GM04503 (cell line): ENCODE measurements at places on chromosomes 7 and 10.

- DNase-seq = no peak
Observed at GRCh38 chr7:155984028-155984580, 171.8 kb upstream of the SHH start.

DNA sequence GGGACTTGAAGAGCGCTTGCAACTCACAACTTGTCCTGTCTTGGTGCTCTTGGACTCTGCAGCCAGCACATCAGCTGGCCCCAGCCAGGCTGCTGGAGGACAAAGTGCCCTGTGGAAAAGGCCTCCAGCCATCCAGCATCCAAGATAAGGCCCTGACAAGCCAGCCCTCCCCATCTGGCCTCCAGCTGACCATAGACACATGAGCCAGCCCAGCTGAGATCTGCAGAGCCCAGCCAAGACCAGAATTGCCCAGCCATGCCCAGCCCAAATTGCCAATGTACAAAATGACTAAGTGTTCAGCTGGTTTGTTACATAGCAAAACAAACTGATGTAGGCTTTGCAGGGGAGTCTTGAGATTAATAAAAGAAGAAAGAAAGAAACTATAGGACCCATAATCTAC lies 36.0 kb upstream of the FRMD4A start:
- DNase-seq = no peak

DNA sequence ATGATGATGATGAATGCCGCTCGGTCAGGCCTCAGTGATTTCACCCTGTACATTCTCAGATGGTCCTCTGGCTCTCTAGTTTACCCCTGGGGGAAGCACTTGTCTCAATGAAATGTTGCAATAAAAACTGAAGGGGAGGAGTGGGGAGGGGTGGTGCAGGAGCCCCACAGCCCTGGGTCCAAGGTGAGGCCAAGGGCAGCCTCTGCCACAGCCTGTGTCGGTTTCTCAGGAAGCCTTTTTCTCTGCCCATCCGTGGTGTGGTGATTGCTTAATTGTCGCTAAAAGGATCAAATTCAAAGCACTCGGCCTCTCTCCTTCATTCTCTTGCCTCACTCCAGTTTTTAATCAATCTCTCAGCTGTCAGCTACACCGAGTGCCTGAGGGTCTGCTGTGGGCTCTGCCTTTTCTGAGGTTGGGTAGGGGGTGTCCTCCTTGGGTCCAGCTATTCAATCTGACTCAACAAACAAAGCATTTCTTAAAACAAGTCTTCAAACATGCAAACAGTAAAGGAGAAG lies 39.1 kb upstream of the HSPA12A start:
- no peak for DNase-seq

DNA sequence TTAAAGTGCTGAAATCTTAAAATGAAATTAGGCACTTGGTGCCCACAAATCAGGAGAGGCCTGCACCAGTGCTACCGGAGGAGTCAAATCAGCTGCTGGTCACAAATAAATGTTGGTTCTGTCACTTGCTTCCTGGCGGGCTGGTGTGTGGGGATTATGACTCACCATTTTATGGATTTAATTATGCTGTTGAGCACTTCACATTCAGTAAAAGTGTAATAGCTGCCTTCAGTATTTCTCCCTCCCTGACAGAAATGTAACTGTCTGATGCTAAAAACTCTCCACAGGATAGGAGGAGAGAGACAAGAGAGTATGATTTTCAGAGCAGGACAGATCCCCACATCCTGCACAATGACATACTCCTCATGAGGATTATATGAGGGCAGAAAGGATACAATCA lies 186.0 kb downstream of the JAZF1 start:
- no peak for DNase-seq

DNA sequence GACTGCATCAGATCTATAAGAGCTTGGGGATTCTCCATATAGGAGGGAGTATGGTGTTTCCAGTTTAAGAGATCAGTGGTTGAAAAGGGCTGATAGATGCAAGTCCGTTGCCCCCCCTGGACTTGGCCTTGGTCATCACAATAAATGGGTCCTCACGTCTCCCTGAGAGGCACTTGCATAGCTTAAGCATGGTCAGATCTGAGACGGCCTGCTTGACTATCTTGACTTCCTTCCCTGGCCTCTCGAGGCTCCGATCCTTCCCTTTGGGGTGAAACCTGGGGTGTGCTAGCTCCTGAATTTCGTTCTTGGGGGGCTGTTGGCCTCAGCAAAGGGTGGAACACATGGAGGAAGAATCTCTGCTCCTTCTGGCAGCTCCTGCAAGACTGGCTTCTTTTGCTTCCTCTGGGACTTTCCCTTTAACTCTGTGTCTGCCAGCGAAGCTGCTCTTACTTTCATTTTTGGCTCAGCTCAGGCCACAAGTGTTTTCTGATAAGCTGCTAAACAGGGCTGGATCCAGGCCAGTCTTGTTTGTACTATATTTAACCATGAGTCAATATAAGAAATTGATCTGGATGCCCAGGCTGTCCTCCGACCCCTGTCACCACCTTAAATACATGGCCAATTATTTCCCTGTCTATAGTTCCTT lies 11.2 kb upstream of the ZNF485 start:
- DNase-seq = no peak

- no peak for DNase-seq
Observed at GRCh38 chr10:30456266-30456665, 22.3 kb downstream of the MAP3K8 start.
